Fibroblast of mammary gland (primary cell): ENCODE measurements at places on chromosomes 12 and 14.

- no peak for DNase-seq
These were observed 2.3 kb downstream of the CLEC2B start for GRCh38 chr12:9866860-9867269.

- DNase-seq, result no peak
These were observed 10.9 kb downstream of the RGS6 start for GRCh38 chr14:71942904-71943694.

GRCh38 chr14:35687335-35687939, 121.7 kb downstream of the RALGAPA1 start:
- DNase-seq, result peak; percentile 60

DNA sequence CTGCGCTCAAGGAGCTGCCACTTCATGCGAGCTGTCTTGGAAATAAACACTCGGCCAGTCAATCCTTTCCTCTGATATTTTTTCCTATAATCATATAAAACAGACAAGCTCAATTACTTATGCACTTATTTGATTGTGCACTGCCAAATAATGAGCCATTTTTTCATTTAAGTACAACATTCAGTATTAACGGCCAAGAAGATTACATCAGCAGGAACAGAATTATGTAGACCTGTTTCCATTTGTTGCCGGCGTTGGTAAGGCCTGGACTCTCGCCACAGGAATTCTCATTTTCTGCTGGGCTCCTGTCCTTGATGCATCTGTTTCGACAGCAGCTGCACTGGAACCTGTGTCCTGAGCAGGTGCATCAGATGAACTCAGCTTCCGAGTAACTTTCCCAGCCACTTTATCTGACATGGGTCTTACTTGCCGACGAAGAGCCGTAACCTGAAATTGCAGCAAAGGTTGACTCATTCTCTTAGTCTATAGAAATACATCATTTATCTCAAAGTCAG, 110.2 kb downstream of the KIF21A start:
- DNase-seq, result no peak

GRCh38 chr12:51759175-51759574, 89.3 kb downstream of the FIGNL2 start:
- DNase-seq, result peak; percentile 73

DNA sequence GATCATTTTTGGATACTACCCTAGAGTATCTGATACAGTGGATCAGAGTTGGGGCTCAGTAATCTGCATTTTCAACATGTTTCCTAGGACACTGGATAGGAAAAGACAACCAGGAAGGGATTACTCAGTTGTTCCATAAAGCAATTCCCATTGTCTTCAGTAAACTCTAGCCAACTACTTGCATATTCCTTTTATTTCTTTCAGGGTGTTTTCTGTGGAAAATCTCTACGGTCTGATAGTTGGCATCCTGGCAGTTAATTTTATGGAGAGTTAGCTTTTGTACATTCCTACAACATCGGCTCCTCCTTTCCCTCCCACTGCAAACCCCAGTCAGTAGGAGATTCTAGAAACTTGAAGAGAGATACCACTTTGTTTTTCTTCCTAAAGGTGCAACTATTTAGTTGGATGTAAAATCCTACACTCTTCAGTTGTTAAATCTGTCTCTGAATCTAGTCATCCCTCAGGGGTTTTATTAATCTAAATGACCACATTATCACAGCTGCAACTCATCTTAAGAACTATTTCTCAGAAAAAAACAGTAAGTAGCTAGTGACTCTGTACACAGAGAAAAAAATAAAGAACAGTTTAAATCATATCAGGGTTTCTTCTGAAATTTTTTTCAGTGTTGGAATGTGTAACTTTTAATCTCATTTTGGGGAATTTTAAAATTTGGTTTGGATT, 103.9 kb downstream of the PDE3A start:
- DNase-seq, result no peak

DNA sequence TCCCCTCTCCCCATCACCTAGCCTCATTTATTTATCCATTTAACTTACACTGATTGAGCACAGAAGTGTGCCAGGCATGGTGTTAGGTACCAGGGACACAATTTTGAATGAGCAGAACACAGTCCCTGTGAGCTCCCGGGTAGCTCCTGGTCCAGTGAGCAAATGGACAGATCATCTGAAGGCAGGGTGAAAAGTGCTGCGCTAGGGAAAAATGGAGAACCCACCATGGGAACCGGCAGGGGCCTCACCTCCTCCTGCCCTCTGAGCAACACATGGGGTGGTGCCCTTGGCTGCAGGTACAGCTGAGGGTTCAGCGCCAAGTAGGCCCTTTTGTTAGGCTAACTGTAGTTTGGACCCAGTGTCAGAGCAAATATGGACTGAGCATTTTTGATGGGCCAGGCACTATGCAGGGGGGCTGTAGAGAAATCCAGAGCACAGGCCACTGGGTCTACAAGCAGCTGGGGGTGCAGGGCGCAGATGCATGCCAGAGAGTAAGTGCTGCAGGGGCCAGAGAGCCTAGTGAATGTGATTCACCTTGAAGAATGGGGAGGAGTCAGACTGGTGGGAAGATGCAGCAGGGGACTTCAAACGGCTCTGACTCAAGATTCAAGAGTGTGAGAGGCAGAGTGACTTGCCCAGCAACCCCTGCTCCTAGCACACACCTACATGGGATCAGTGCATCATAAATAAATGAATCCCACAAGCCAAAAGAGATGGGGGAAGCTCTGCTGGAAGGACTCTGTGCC, 28.2 kb downstream of the LTBP2 start:
- DNase-seq, result peak; percentile 83

DNA sequence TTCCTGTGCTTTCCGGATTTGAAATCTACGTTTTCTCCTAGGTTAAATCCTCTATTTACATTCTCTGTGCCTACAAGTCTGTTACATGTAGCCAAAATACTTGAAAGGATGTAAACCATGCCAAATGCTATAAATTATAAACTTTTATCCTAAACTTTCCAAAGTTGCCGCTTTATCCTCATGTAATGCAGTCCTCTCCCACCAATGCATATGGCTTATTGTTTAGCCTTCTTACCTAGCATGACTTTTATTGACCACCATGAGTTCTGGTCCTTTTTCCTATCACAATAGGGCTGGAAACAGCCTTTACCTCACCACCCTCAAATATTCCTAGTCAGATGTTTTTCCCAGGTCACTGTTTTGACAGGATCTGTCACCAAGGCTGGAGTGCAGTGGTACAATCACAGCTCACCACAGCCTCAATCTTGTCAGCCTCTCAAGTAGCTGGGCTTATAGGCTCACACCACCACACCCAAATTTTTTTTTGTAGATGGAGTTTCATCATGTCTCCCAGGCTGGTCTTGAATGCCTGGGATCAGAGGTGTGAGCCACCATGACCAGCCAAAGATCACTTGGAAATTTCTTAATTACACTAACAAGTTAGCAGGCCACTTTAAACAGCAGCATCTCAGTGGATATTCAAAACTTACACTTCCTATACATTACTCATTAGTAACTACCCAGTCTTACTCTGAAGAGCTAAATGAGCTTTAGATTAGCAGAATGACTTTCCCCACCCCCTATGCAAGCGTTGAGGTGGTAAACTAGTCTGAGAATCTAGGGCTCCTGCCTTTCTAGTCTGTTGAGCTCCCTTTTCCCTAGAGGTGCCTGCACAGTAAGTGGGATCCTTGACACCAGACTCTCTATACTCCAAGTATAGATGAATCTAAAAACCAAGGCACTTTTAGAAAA, 4.1 kb downstream of the TUBA1B start:
- no peak for DNase-seq

DNA sequence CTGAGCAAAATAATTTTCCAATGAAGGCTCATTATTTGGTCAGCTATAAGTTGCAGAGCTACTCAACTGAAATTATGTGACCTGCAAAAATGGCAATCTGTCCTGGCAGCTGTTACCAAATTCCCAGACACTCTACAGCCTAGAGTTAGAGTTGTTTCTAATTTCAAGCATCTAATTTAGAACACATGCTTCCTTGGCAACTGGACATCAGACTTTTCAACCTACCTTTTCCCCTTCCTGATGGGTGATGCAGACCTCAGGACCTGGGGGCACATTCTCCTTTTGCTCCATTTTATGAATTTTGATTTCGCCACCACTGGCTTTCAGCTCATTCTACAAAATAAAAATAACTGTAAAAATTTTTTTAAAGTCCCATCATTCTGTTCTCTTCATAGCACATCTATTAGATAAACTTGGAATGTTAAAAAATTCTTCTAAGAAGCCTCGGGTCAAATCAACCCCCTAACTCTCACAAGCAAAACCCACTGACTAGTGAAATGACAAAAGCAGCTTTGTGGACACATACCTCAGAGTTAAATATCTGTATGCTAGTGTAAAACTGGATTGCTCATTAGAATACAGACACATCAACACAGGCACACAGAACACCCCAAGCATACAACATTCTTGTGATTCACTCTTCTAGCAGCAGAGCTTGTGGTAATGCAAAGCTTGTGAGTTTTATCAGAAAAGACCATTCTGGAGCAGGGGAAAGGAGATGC, 33.5 kb upstream of the CERS5 start:
- peak; percentile 49 for DNase-seq

GRCh38 chr12:62731055-62731820, 203.7 kb downstream of the PPM1H start:
- peak; percentile 68 for DNase-seq

DNA sequence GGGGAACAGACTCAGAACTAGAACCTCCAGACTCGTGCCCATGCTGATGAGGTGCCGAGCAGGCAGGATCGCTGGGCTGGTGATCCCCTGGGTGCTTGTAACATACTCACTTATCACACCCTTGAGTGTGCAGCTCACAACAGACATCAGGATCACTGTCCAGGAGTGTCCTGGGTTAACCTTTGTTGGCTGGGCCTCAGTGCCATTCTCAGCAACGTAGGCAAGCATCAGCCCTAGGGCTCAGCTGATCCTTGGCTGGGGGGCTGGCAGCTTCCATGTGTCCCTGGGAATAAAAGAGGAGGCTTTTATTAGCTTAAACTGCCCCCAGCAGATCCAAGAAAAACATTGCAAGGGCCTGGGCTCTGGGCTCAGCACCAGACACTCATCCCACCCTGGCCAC, 1.6 kb downstream of the TMEM229B start:
- no peak for DNase-seq

DNA sequence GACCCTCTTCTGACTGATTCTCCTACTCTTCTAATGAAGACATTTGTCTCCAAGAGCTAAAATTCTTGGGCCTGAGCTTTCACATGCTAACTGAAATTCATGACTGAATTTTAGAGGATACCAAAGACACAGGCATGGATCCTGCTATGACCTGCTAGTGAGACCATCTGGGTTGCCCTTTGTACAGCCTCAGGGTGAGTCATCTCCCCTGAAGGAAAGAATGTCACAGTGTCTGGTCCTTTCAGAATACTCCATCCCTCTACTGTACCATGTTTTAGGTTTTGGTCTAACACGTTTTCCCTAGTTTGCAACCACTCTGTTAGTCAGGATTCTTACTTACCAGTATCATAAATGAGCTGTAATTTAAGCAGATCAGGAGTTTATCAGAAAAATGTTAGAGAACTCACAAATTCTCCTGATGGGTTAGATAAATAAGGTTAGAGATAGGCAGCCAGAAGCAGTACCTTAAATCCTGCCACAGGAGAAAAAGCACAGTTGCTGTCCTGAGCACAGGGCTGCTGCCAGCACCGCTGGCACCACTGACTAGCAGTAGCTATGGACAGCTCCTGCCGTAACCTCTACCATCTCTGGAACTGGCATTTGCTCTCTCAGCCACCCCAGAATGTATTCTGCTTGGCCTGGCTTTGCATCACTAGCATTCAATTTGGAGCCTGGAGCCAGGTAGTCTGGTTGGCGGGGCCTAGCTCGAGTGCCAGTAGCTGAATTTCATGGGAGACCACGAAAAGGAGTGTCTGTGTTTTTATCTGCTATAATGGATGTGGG, 127.6 kb downstream of the ANO6 start:
- peak; percentile 64 for DNase-seq

- DNase-seq, result no peak
These were observed 43.3 kb upstream of the RASSF3 start for GRCh38 chr12:64566831-64567517.

DNA sequence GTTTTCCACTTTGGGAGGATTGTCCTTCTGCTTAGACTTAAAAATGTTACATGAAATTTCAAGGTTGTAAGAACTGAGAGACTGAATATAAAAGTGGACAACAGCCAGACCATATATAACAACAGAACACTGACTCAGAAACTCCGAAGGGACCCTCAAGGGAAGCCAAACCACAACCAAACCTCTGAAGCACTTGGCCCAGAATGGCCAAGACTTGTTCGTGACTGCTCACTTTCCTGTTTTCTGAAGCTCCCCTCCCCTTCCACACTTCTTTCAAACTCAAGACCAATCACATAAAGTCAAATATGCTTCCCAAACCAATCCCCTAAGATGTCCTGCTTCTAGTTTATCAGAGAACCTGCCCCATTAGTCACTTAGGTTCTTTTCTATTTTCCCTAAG, 13.7 kb downstream of the OR6J1 start:
- peak; percentile 90 for DNase-seq

DNA sequence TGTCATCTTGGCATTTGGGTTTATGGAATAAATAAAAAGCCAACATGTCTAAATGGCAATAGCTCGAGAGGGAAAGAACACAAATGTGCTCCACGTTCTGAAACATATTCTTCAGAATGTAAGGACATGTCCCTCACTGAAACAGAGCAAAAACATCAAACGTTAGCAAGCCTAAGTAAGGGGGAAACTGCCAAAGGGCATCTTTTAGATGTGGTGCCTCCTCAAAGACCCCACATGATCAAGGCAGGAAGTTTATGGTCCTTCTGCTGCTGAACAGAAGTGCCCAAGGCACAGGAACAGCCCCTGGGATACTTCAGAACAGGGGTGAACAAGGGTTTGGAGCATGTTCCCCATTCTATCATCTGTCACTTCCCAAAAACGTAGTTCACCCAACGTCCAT, 227.0 kb downstream of the ANO2 start:
- DNase-seq, result no peak

- DNase-seq, result peak; percentile 39
These were observed 53.6 kb downstream of the BRMS1L start for GRCh38 chr14:35879654-35880249.

GRCh38 chr14:91082282-91082681, 21.8 kb upstream of the RPS6KA5 start:
- DNase-seq, result no peak

- DNase-seq, result peak; percentile 6
These were observed 111.9 kb downstream of the PAX9 start for GRCh38 chr14:36773558-36773957.

DNA sequence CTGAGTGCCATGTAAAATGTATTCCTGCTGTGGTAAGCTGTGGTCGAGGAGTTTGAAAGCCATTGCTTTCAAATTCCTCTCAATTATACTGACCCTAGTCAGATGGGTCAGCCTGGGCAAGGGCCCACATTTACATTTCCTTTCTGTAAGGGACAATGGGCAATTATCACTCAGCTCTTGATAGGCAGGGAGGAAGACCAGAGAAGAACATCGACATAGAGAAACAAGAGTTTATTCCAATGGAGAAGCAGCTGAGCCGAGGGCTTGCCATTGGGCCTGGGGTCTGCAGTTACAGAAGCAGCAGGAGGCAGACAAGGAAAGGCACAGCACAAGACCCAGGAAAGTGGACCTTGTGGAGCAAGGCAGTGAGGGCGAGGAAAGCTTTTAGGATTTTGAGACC, 9.7 kb downstream of the NRIP2 start:
- DNase-seq, result no peak

- no peak for DNase-seq
These were observed at the start of gene AQP6 for GRCh38 chr12:49972641-49973360. AQP6 (plus strand) TSS chr12:49972947; CDS start chr12:49973174, 227 bp downstream.

- DNase-seq, result peak; percentile 34
These were observed 16.4 kb downstream of the NAV3 start for GRCh38 chr12:77847060-77847541.

- peak; percentile 22 for DNase-seq
These were observed 378.8 kb upstream of the FAR2 start for GRCh38 chr12:28770322-28770721.
